EH (cell line): ENCODE measurements at places on chromosomes 4 and X.

DNA sequence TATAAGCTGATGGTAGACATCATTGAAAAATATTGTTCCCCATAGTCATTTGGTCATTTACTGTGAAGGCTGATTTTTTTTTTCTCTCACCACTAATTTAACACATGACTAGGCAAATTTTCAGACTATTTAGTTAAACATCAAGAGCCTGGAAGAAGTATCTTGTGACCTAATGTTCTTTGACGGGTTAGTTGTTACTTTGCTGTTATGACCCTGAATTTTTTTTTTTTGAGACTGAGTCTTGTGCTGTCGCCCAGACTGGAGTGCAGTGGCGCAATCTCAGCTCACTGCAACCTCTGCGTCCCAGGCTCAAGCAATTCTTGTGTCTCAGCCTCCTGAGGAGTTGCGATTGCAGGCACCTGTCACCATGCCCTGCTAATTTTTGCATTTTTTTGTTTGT is 67.0 kb downstream of the HPF1 start:
- DNase-seq, result no peak

DNA sequence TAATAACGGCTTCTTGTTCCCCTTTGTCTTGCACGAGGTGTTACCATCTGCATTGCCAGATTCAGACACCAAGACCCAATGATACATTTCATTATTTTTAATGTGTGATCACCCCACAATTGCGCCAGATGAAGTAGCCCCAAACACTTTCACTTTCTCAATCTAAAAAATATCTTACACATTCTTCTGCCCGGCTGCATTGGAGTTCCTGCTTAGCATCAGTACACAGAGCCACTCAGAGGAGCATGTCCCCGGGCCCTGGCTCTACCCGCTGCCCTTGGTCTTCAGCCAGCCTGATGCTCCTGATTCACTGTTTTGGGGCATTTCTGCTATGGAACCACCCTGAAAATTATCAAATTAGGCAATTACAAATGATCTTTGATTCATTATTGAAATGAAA is 66.0 kb upstream of the TENM3 start:
- DNase-seq, result peak; percentile 7

DNA sequence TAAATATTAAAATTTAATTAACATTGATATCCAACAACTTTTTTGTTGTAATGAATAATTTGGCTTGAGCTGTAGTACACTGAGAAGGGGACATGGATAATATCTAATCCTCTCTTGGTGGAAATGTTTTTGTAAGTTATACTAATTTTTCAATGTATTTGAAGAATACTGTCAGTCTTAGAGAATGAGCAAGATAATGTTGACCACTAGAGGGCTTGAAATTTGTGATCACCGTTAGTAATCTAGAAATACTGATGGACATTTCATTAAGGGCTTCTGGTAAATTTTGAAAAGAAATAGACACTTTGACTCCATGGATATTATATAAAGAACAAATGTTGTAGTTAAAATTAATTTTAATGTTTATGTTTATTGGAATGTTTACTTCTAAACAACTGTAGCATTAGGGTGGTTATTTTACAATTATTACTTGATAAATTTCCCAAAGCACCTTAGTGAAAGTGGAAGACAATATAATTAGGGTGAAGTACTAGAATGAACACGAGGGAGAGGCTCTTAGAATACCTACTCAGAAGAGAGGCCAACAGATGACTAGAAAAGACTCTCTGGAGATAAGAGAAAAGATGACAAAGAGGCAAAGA is 20.0 kb upstream of the CAMK2D start:
- DNase-seq, result peak; percentile 50

DNA sequence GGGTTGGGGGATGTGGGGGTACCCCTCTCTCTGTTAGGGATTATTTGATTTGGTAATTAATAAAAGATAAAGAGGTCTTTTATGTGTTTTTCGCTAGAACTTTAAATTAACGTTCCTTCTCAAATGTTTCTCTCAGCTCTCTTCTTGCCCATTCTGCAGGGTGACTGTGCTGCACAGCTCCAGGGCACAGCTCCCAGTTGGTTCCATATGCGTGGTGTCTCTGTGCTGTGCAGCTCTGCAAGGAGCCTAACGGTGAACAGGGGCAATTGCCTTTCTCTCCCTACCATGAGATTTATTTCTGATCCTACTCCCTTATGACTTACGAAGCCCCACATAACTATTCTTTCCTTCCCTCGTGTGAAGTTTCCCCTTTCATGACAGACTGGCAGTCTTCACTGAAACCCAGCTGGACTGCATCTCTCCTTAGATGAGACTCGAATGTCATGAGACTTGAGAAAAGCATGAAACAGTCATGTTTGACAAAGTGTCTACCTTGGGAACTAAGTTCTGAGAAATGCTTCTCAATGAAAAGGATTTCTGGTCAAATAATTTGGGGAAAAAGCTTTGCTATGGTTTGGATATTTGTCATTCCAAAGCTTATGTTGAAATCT is 50.2 kb upstream of the SPRY1 start:
- DNase-seq, result no peak

DNA sequence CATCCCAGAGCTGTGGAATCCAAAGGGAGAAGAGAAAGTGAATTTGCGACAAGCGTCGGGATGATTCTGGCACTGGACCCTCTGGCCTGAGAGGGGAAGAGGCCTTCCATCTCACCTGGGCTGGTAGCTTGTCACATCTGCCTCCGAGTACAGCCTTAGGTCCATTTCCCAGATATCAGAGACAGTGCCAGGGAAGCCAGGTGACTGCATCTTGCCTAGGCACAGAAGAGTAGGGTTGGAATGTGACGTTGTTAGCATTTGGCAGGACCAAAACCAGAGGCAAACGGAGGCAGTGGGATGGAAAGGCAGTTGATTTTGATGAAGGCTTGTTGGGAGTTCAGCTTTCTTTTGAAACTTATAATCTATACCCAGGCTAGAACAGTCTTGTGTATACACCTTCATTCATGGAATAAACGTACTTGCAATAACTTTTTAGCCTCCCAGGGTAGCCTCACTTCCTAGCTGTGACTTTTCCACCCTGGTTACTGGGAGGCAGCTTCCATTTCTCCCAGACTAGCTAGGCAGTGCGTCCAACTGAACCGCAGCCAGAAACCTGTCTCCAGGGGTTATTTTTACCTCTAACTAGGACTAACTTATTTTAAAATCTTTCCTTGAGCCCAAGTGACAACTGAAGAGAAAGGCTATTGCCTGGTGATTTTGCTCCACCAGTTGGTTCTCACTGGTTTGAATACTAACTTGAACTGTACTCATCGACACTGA is 5.9 kb downstream of the SOD3 start:
- DNase-seq, result no peak

GRCh38 chr4:179200681-179201080 is 1758.4 kb upstream of the AGA start:
- DNase-seq, result no peak

DNA sequence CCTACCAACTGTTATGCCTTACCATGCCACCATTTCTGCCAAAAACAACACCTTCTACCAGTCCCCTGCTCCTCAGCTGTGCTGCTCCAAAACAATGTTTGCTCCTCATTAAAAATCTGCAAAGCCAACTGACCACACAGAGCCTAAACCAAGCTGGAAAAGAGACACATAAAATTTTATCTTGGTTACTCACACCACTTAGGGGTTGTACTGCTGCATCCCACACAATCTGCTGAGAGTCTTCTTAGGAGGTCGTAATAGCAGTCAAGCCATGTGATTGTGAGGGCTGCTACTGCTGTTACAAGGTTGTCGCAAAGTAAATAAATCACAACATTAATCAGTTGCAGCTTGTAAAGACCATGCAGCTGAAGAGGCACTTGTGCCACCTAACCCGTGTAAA is 607.4 kb upstream of the FAM241A start:
- peak; percentile 87 for DNase-seq

- DNase-seq, result no peak
Observed at GRCh38 chr4:48664938-48665337, 115.1 kb downstream of the FRYL start.

GRCh38 chrX:40651620-40652223 is 4.4 kb upstream of the CXorf38 start:
- DNase-seq, result peak; percentile 62

DNA sequence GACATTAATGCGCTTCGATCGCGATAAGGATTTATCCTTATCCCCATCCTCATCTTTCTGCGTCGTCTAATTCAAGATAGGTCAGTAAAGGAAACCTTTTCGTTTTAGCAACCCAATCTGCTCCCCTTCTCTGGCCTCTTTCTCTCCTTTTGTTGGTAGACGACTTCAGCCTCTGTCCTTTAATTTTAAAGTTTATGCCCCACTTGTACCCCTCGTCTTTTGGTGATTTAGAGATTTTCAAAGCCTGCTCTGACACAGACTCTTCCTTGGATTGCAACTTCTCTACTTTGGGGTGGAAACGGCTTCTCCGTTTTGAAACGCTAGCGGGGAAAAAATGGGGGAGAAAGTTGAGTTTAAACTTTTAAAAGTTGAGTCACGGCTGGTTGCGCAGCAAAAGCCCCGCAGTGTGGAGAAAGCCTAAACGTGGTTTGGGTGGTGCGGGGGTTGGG is 528 bp upstream of the FGF2 start:
- no peak for DNase-seq

- peak; percentile 100 for DNase-seq
Observed at GRCh38 chr4:176270669-176271068, 1.6 kb upstream of the ASB5 start.

- no peak for DNase-seq
Observed at GRCh38 chr4:2370597-2371320, 47.7 kb downstream of the ZFYVE28 start.

DNA sequence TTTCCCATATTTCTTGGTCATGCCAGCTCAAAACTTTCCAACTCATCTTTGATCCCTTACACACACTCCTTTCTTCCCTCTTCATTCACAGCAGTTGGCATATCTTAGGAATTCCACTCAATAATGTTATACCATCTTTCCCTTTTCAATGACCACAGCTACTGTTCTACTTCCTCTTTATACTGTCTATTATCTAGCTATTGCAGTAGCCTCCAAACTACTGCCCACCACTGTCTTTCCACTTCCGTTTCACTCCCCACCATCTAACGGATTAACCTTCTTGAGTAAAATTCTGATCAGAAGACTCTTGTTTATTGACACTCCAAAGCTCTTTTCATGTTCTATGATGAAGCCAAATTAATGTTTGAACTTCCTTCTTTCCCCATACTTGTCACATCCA is 55.8 kb downstream of the ADAMTS3 start:
- no peak for DNase-seq

- peak; percentile 50 for DNase-seq
Observed at GRCh38 chr4:78057600-78058550, 752 bp downstream of the FRAS1 start.

DNA sequence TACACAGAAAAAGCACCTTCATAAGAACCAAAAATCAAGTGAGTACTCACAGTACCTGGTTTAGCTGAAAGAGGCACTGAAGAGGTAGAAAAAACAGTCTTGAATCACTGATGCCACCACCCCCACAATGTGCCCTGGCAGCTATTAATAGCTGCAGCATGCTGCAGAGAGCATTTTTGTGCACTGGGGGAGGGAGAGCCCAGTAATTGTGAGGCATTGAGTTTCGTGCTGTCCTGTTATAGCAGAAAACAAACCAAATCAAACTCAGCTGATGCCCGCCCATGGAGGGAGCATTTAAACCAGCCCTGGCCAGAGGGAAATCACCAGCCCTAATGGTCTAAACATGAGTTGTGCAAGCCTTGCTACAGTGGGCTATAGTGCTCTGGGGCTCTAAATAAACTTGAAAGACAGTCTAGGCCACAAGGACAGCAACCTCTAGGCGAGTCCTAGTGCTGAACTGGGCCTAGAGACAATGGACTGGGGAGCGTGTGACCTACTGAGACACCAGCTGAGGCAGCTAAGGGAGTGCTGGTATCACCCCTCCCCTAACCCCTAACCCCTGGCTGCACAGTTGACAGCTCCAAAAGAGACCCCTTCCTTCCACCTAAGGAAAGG is 106.3 kb upstream of the TMLHE start:
- DNase-seq, result peak; percentile 26

DNA sequence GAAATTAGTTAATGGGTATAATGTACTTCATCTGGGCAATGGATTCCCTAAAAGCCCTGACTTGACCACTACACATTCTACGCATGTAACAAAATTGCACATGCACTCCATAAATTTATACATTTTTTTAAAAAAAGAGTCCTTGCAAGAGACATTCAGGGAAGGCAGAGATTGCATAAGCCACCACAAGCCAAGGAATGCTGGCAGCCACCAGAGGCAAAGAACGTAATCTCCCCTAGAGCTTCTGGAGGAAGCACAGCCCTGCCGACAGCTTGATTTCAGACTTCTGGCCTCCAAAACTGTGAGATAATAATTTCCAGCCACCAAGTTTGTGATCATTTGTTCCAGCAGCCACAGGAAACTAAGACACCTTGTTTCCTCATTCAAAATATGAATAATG is 185.6 kb upstream of the GALNT7 start:
- DNase-seq, result peak; percentile 20

DNA sequence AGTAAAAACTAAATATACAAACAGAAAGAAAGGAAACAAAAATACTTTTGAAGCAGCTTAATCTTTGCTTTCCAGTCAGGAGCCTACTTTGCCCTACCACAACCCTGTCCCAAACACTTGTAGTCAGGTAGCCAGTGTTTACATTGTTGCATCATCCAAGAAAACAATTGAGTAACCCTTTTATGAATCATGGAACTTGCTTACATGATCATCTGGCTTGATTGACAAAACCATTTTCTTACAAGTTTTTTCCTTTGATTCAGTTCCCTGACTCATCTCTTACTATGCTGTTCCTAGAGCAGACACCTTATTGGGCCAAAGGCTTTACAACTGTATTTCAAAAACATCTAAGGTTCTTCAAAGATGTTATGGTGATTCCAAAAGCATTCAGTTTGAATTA is 740.1 kb downstream of the KLHL13 start:
- DNase-seq, result no peak

GRCh38 chr4:40058121-40058520 is 1.5 kb downstream of the N4BP2 start:
- no peak for DNase-seq

DNA sequence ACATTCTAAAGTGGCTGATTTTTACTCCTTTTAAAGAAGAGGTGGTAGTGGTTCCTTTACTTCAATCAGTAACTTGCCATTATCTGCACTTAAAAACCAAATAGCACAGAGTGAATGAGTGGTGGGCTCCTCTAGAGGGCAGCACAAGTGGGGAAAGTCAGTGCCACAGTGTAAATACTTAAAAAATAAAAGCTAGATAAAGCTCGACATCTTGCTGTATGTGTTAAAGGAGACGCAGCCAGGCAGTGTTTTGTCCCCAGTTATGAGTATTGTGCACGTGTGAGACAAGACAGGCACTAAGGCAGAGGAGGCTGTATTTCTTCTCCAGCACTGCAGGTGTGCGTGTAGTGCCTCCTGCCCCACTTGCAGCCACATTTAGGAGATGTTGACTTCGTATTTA is 24.6 kb downstream of the NAP1L5 start:
- DNase-seq, result peak; percentile 39
